ENCODE measurements at places on chromosomes 12 and 14.

DNA sequence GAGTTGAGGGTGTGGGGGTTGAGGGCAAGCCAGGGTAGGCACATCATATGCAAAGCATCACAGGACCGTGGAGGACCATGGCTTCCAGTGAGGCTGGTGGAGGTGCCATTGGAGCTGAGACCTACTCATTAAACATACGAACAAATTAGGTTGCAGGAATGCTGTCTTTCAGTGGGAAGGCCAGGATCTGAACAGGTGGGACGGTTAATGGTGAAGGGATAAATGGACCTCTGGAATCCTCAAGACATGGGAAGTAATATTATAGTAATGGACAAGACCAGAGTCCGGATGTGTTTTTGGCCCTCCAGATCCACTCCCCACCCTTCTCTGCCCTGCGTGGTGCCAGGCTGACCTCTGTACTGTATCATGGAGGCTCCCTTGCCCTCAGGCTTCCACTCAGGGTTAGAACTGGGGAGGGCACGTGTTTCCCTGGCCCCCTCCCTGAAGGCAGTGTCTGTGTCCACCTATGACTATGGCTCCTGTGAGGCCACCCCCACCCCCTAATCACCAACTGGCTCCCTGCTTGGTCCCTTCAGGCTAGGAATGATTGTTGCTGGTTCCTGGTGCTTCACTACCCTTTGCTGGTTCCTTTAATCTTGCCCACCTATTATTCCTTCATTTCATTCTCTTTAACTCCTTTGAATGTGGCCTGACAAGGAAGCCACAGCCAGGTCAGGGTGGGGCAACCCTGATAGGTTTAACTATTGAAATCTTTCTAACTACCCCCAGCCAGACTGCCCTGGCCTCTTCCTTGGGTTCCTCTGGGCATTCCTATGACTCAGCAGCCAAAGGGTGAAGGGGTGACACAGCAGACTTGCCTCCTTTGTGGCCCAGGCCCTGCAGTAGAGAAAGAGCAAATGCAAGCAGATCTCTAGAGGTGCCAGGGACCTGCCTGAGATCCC lies 10.7 kb downstream of the DHRS2 start:
- no peak for DNase-seq

DNA sequence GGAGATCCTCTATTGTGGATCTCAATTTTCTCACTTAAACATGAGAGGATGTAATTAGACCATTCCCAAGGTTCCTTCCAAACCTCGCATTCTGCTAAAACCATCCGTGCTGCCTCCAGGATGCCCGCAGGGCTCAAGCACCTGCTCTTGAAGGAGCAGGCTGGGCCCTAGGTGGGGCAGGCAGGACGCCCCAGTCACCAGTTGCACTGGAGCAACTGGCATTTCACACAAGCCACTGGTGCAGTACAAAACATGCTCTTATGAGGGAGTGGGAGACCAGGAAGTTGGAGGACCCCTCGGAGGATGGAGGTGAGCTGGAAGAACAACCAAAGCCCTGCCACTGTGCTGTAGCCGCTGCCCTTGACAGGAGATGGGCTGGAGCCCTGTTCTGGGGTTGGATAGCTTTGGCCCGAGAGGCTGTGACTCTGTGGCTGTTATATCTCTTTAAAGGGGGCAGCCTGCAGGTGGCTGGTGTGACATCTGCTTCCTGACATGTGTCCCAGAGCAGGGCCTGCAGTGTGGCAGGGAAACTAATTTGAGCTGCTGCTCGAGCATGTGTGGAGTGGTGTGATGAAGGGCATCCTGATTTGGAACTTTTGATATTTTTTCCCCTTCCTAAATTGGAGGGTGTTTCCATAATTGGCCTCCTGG lies 122.2 kb downstream of the CRACR2A start:
- DNase-seq: no peak

- DNase-seq: no peak
Measured at GRCh38 chr14:54301359-54301758, 95.4 kb upstream of the CDKN3 start.

DNA sequence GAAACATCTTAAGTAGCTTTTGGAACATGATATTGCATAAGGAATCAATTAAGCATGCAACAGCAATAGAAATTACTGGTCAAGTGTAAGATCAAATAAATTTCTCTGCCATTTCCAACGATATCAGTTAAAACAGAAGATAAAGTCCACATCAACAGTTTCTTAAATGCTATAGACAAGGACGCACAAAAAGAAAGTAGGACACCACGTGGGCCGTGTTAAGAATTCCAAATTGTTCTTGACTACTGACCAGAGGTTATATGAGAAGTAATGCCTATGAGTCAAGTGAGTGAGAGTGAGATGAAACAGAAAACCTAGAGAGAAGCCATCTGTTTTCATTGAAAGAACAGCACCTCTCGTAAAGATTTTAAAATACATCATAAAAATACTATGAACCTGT lies 318.2 kb downstream of the TMEM117 start:
- DNase-seq: no peak

DNA sequence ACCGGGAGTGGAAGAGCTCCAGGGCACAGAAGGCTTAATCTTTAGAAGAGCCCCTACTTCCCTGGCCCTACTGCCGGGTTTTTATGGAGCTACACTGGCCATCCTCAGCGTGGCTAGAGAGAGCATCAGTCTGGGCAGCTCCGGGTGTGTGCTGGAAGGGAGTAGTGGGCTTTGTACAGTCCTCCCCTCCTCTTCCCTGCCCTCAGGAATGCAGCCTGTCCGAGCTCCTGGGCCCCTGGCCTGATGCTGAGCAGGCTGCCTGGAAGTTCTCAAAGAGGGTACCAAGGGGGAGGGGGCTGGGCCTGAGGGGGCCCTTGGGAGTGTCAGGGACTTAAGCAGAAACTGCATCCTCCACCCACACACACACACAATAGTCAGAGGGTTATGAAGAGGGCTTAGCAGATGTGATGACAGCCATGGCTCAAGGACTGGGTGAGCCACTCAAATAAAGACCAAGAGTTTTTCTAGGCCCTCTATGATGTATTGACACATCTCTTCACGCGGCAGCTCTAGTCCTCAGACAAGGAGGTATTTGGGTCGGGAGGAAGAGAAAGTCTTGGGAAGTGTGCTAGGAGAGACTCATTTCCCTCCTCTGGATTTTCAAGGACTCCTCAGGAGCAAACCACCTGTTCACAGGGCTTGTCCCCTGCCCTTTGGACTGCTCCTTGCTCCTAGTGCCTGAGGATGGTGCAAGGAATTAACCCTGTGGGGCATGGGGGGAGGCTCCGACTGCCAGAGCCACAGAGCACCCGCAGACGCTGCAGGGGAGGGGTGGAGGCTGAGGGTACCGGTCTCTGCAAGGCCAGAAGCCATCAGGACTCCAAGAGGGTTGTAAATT lies 16.5 kb upstream of the FIGNL2 start:
- DNase-seq: no peak

DNA sequence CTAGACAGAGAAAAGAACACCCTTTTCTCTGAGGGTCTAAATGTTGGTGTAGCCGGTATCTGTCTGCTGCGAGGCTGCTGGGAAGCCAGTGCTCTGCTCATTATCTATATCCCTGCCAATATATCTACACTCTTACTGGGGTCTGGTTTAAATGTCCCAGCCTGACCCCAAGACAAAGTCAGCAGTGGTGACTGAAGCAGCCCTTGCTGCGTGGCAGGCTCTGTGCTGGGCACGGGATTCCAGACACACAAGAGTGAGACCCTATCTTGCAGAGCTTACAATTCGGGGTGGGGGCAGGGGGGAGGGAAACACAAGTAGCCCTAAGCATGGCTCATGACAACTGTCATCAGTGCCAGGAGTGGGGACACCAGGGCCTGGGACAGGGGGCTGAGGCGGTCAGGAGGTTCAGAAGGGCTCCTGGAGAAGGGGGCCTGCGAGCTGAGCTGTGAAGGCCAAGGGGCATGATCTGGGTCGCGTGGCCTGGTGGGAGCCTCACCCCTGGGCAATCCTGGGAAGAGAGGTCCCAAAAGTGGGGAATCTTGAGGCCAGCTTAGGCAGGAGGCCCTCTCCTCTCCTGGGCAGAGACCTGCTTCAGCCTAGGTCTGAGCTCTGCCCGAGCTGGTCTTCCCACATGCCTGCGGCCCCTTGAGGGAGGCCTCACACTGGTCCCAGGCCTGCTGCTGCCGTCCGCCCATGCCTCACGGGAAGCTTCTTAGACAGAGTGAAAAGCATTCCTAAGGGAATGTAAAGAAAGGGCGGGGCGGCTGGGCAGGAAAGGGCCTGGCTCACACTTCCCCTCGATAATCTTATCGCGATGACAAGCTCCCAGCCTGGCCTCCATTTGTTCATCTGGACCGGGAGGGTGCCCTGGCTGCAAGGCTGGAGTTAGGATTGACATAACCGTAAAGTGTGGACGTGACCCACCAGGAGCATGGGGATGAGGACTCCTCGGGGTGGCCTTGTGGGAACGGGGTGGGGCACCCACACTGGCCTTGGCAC lies 7.3 kb upstream of the RCOR1 start:
- no peak for DNase-seq

Data from memory B cell (primary cell).